Testis (tissue), 5 donors: ENCODE measurements at places on chromosomes 7 and 10. TPM values are rescaled to one million over a fixed set of nuclear protein-coding genes. Genes with fewer than 3 reads are reported as not detected.

Gene OR13A1
- 0.15 TPM for polyA plus RNA-seq

Gene PI4K2A
- 24.2 TPM for polyA plus RNA-seq

- no peaks in the 10 kb centered on the region for H3K27me3 ChIP-seq
- no peaks in the 10 kb centered on the region for H3K36me3 ChIP-seq
- DNase-seq: no peak
- no peak overlapping the region for H3K4me3 ChIP-seq
- H3K4me1 ChIP-seq: no peaks in the 10 kb centered on the region
Measured at GRCh38 chr7:158369866-158370265, 217.8 kb downstream of the PTPRN2 start.

GRCh38 chr10:28710202-28710886 lies 33.0 kb downstream of the BAMBI start:
- no peaks in the 10 kb centered on the region for H3K27me3 ChIP-seq
- no peak overlapping the region for H3K4me3 ChIP-seq
- H3K4me1 ChIP-seq: peaks cover 5% of the 10 kb centered on the region

Gene MACC1
- 0.17 TPM for polyA plus RNA-seq

DNA sequence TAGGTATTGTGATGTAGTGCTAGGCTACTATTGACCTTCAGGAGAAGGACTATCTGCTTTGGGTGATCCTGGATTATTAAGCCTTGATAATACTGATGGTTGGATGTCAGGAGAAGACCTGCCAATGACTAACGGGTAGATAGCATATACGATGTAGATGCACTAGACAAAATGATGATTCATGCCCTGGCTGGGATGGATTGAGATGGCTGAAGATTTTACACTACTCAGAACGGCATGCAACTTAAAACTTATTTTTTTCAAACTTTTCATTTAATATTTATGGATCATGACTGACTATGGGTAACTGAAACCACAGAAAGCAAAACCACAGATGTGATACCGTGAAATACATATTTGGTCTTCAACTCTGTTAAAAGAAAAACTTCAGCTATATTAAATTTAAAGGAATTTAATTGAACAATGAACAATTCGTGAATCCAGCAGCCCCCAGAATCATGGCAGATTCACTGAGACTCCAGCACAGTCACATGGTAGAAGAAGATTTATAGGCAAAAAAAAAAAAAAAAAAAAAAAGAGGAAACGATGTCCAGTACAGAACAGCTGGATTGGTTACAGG lies 124.6 kb upstream of the CDK13 start:
- H3K4me1 ChIP-seq: no peaks in the 10 kb centered on the region
- no peak overlapping the region for H3K27ac ChIP-seq
- no peaks in the 10 kb centered on the region for H3K27me3 ChIP-seq
- no peak for DNase-seq
